ENCODE measurements at places on chromosomes 2 and 18.
A peak's percentile ranks its signal among the peaks of the same experiment; 100 is the strongest.

GRCh38 chr2:9071032-9071431 lies 67.5 kb upstream of the MBOAT2 start:
- DNase-seq = no peak

DNA sequence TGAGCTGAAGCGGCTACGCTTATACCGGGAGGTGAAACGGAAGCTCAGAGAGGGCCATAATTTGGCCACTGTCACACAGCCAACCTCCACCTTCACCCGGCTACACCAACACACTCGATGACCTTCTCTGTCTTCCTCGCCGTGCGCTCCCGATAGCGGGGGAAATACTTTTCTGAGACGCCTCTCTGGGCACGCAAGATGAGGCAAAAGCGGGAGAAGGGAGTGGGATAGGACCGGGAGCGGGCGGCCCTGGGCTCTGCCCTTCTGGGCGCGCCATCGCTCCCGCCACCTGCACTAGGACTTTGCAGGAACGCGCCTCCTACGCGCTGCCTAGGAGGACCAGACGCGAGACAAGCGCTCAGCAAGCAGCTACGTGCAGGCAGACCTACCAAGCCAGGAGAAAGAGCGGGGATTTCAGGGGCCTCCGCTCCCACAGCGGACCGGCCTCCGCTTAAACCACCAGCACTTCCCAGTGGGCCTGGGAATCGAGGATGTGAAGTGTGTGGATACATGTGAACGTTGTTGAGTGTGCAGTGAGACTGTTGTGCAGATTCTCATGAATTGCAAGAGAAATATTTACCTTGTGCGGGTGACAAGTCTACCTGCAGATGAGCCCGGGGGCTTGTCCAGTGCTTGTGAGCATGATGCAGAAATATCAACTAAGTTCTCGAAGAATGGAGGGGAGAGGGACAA lies 11.4 kb downstream of the SIX3 start:
- no peak for DNase-seq

DNA sequence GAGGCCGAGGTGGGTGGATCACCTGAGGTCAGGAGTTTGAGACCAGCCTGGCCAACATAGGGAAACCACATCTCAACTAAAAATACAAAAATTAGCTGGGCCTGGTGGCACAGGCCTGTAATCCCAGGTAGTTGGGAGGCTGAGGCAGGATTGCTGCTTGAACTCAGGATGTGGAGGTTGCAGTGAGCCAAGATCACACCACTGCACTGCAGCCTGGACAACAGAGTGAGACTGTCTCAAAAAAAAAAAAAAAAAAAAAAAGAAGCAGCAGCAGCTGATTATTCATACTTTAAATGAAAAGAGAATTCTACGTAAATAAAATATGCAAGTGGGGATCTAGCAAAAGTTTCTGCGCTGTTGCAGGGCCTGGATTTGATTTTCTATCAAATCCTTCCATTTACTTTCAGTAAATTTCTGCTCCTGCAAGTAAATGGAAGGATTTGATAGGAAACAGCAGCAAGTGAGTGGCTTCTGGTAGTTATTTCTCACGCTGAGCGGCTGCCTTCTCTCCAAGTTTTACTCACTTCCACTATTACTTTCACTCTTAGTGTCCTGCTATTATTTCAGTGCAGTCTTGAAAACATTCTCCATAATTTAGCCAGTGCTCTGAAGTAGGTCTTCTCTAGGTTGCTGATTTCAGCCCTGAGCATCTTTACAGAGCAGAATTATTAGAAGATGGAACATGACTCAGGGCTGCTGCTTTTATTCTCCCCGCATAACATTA lies 68.4 kb downstream of the SLC16A14 start:
- peak; percentile 71 for DNase-seq

DNA sequence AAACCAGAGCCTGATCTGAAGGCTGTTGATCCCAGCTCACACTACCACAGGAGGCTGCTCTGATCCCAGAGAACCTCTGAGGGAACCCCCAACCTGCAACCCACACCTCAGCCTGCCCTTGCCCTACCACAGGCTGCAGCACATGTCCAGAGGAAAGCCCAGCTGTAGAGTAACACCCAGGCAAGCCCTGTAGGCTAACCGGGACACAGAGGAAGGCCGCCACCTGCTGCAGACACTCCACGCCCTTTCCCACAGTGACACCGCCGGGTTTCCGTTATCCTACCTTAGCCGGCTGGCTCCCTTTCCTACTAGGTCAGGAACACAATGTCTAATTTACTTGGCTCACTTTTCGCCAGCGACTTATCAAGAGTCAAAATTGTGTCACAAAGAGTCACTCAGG lies 266.7 kb upstream of the KLHL29 start:
- no peak for DNase-seq

DNA sequence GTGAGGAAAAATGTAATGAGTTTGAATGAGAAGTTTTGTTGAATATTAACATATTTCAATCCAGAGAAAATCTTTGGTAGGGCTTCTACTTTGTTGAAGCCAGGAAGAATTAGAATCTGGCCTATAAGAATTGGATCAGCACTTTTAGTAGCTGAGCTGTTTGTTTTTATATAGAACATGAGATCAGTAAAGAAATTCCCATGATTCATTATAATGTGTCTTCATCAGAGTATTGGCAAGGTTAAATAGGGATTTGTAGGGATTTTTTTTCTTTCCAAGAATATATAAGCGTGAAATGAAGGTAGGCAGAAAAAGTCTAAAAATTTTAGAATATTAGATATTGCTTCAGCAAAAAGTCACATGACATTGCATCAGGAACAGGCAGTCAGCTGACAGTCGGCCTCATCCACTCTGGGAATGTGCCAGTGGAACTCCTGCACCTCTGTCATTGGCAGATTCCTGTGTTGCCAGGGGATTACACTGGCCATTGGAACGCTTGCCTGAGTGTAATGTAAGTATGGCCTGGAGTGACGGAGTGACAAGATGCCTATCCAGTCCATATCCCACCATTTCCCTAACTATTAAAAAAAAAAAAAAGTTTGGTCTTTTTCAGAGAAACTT lies 60.6 kb downstream of the SERTAD2 start:
- no peak for DNase-seq

- DNase-seq = peak; percentile 77
These were observed 706 bp downstream of the UBXN2A start for GRCh38 chr2:23940718-23941620.

GRCh38 chr18:903701-904100 lies 970 bp upstream of the ADCYAP1 start:
- DNase-seq = peak; percentile 48

DNA sequence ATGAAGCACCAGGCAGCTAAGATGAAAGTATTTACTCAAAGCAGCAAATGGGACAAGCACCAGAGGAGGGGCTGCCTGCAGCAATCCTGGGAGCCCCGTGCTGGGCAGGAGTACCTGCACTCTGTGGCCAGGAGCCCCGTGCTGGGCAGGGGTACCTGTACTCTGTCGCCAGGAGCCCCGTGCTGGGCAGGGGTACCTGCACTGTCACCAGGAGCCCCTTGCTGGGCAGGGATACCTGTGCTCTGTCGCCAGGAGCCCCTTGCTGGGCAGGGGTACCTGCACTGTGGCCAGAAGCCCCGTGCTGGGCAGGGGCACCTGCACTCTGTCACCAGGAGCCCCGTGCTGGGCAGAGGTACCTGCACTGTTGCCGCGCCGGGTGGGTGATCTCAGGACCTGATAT lies 158.6 kb downstream of the MYT1L start:
- DNase-seq = no peak

DNA sequence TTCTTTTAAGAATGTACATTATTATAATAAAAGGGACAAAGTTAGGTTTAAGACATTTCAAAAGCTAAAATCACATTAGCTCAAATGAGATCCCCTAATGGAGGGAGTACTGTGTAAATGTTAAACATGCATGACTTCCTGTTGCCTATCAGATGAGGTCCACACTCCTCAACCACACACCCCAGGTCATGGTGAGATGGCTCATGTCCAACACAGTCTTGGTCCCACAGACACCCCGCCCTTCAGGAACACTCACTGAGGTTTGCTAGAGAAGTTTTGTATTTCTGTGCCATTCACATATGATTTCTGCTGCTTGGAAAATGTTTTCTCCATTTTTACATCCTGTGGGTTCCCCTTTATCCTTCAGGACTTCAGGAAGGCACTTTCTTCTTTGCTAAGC lies 491.0 kb downstream of the SOX11 start:
- DNase-seq = no peak
